ENCODE measurements at places on chromosomes 5 and 9.
A peak's percentile ranks its signal among the peaks of the same experiment; 100 is the strongest.

DNA sequence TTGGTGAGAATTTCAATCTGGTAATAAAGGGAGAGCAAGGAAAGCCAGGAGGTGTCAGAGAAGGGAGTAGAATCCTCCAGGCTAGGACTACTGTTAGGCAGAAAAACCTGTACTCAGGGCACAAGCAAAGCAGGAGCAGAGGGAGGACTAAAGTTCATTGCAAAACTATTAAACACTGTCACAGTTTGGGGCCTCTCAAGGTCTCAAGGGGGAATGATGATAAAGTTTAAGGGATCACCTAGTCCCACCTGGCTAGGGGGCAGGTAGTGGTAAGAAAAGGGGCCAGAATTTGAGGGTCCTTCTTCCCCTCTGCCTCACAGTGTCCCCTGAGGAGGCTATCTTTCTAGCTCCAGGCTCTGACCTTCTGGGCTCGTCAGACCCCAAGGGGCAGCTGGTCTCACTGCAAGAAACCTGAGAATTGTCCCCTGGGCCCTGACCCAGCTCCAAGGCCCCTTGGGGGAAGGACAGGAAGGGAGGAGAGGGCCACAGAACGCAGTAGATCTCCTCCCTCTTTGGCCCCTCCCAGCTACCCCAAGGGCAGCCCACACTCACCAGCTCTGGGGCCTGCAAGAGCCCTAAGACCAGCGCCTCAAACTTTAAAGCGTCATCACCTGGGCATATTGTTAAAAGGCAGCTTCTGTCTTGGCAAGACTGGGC is 974 bp downstream of the CCDC69 start:
- ATAC-seq: peak; percentile 82
- peak overlapping the region; percentile 82 for H3K4me3 ChIP-seq
- H3K27me3 ChIP-seq: no peaks in the 10 kb centered on the region
- H3K36me3 ChIP-seq: peaks cover 27% of the 10 kb centered on the region

- no peaks in the 10 kb centered on the region for H3K36me3 ChIP-seq
- no peak for ATAC-seq
- no peak overlapping the region for H3K27ac ChIP-seq
Measured at GRCh38 chr5:10460252-10460906, 18.7 kb downstream of the ROPN1L start.

- H3K4me1 ChIP-seq: peaks cover 18% of the 10 kb centered on the region
- H3K27me3 ChIP-seq: no peaks in the 10 kb centered on the region
- peaks cover 100% of the 10 kb centered on the region for H3K36me3 ChIP-seq
- peak; percentile 49 for ATAC-seq
- peak overlapping the region; percentile 39 for H3K4me3 ChIP-seq
- peak overlapping the region; percentile 92 for H3K27ac ChIP-seq
Measured at GRCh38 chr5:157331807-157332206, 65.9 kb downstream of the CYFIP2 start.

- H3K4me3 ChIP-seq: no peak overlapping the region
- H3K27me3 ChIP-seq: peaks cover 22% of the 10 kb centered on the region
- no peaks in the 10 kb centered on the region for H3K4me1 ChIP-seq
- no peak overlapping the region for H3K27ac ChIP-seq
- H3K36me3 ChIP-seq: no peaks in the 10 kb centered on the region
Measured at GRCh38 chr5:6404129-6404528, 25.8 kb upstream of the MED10 start.

DNA sequence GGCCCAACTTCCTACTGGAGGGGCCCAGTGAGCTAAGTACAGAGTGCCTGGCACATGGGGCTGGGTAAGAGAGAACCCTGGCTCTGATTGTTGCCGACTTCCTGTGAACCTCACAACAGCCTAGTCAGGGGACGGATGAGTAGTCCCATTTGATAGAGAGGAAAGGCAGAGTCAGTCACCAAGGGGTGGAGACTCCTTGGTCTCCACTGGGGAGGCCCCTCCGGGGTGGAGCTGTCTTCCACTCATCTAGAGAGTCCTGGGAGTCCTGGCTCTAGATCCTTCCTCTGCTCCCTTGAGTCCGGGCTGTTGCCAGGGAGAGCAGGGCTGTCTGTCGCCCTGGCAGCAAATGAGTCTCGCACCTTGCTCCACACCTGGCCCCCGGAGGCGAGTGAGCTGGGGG is 8.0 kb downstream of the GRK6 start:
- peak; percentile 82 for ATAC-seq
- peaks cover 99% of the 10 kb centered on the region for H3K36me3 ChIP-seq
- H3K4me3 ChIP-seq: peak overlapping the region; percentile 97
- H3K27me3 ChIP-seq: no peaks in the 10 kb centered on the region
- peak overlapping the region; percentile 82 for H3K27ac ChIP-seq
- H3K4me1 ChIP-seq: peaks cover 21% of the 10 kb centered on the region

- no peak for ATAC-seq
- H3K27ac ChIP-seq: no peak overlapping the region
- H3K27me3 ChIP-seq: peaks cover 31% of the 10 kb centered on the region
- H3K4me3 ChIP-seq: no peak overlapping the region
- no peaks in the 10 kb centered on the region for H3K4me1 ChIP-seq
- no peaks in the 10 kb centered on the region for H3K36me3 ChIP-seq
Measured at GRCh38 chr5:138696501-138696900, 56.7 kb upstream of the CTNNA1 start.

- H3K27me3 ChIP-seq: no peaks in the 10 kb centered on the region
- H3K27ac ChIP-seq: peak overlapping the region; percentile 11
- H3K4me1 ChIP-seq: peaks cover 43% of the 10 kb centered on the region
- H3K36me3 ChIP-seq: peaks cover 31% of the 10 kb centered on the region
Measured at GRCh38 chr9:79639354-79639753, 67.6 kb downstream of the TLE4 start.

DNA sequence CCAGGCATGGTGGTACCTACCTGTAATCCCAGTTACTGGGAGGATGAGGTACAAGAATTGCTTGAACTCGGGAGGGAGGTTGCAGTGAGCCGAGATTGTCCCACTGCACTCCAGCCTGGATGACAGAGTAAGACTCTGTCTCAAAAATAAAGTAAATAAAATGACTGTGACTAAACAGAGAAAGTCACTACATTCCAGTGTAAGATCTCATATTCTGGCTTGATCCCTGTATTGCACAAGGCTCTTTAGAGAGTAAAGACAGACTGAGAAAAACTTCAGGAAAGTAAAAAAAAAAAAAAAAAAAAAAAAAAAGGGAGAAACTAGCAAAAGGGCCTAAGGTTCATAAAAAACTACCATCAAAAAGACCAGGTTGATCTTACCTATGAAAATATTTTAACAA is 106.6 kb upstream of the PJA2 start:
- no peaks in the 10 kb centered on the region for H3K36me3 ChIP-seq
- no peak for ATAC-seq
- no peak overlapping the region for H3K4me3 ChIP-seq
- no peaks in the 10 kb centered on the region for H3K4me1 ChIP-seq
- H3K27me3 ChIP-seq: no peaks in the 10 kb centered on the region

GRCh38 chr5:137329586-137330296 is 169.4 kb downstream of the SPOCK1 start:
- H3K4me3 ChIP-seq: no peak overlapping the region
- no peaks in the 10 kb centered on the region for H3K4me1 ChIP-seq
- H3K36me3 ChIP-seq: no peaks in the 10 kb centered on the region
- H3K27ac ChIP-seq: no peak overlapping the region
- peaks cover 3% of the 10 kb centered on the region for H3K27me3 ChIP-seq
- ATAC-seq: no peak

- peaks cover 10% of the 10 kb centered on the region for H3K27me3 ChIP-seq
- no peaks in the 10 kb centered on the region for H3K4me1 ChIP-seq
- no peaks in the 10 kb centered on the region for H3K36me3 ChIP-seq
- H3K4me3 ChIP-seq: no peak overlapping the region
Measured at GRCh38 chr5:158699298-158699880, 400.3 kb downstream of the EBF1 start.
